ENCODE measurements at places on chromosomes 7 and 10.

DNA sequence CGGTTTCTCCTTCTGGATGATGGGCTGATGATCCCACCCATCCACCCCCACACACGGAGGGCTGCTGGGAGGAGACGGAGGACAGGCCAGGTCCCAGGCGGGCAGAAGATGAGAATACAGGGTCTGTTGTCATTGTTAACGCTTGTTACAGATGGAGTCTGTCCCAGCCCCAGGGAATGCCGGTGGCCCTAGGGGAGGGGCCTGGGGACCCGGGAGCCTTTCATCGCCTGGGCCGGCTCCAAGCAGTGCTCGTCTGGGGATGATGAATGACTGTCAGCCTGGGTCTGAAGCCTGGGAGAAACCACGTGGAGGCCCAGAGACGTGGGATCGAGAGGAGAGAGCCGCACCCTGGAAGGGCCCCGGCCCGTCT lies 69.2 kb downstream of the UNCX start:
- no peak for DNase-seq

DNA sequence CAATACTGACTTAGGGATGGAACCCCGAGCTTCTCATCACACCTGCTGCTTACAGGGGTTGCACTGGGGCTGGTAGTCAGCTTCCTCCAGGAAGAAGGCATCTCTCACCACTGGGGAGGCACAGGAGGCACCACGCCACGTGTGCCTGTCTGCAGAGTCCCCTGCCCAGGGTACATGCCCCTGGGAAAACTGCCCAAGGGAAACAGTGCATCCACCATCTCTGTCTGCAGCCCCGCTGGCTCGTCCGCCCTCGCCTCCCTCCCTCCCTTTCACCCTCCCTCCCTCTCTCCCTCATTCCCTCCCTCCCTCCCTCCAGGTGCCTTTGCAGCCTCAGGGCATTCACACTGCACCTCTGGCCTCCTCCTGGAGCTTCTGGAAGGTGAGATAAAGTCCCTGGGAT lies 101.1 kb downstream of the PTPRE start:
- no peak for DNase-seq

DNA sequence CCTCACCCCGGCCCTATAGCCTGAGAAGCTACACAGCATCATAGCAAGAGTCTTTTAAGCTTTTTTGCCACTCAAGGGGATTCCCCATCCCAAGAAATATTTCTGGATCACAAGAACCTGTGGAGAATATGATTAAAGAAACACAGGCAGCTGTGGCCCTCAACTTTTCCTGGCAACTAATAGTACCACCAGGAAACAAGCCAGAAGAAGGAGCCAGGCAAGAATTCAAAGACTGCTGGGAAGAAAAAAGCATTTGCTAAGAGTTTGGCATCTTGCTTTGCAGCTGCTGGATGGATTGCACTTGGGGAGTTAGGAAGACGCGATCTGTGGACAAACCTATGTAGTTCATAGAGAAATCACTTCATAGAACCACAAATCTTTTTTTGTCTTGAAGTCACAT lies 437.8 kb downstream of the PLXDC2 start:
- DNase-seq, result no peak

DNA sequence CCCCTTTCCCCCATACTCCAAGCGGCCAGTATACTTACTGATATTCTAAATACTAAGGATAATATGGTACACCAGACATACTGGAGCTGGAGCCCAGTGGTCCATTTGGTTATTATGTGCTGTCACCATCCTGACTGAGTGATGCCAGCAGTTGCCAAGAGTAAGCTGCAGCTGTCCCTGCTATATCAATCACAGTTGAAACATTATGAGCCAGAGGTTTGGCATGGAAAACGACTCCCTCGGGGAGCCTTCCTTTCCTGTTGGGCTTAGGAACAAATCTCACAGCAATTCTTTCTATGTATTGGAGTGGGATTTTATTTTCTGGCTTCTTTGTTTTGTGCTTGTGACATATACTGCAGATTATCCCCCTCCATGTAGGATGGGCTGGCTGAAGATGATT lies 32.6 kb downstream of the STRIP2 start:
- DNase-seq, result no peak

DNA sequence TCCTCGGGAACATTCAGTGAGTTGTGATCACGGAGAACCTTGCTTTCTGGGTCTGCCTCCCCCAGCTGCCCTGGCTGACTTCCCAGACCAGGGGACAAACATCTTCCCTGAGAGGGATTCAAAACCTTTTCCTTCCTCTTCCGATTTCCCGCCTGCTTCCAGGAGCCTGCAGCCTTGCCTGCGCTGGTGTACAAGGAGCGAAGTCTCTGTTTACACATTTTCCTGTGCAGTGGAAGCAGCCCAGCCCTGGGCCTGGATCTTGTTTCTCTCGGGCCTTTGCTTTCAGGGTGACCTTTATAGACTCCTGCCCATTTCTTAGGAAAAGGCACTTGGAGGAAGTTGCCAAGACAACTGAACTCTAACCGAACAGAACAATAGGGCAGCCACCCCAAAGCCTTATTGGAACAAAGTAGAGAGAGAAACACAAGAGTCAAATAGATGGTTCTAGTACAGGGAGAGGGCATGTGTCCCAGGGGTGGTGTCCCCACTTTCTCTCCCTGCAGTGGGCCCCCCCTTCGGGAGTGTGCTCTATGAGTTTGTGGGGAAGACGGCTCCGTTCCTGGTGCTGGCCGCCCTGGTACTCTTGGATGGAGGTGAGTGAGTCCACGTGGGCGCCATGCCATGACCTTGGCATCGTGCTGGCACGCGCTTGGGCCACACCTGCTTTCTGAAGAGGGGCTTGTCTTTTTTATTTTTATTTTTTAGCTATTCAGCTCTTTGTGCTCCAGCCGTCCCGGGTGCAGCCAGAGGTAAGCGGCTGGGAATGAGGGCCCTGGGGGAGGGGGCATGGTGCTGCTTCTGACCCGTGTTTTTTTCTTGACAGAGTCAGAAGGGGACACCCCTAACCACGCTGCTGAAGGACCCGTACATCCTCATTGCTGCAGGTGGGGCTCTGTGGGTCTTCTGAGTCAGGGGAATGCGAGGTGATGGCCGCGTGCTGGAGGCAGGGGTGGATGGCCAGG lies 14.1 kb downstream of the SLC18A2 start:
- no peak for DNase-seq

DNA sequence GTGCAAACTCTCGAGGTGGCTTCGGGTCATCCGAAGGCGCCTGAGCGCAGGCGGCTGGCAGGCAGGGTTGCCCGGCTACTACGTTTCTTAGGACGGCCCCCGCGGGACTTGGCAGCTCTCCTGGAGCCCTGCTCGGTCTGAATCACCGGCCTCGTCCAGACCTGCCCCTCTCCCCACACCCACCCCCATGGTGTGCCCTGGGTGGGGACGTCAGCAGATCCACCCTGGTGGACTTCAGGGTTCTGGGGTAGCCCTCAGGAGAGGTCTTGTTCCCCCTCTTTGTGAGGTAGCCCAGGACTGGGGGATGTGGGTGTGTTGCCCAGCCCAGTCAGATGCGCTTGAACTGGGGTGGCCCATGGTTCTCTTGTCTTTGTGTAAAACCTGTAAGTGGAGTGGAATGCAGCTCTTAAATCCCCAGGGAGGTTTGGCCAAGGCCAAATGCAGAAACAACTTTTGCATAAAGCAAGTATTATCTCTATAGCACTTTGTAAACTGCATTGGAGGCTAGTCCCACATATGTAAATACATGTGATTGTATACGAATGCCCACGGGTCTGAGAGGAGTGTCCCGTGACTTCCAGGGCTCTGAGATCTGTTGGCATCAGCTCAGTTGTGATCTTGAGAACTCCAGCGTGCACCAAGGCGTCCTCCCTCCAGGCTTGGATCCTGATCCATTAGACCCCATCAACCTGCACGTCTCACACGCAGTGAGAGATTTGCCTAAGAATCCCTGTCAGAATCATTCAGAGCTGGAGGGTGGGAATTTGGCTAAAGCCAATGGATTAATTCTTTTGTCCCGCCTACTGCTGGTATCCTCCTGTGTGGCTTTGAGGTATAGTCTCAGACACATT lies 1.8 kb downstream of the PFKFB3 start:
- DNase-seq, result no peak

- DNase-seq, result no peak
These were observed 111.7 kb downstream of the PARP12 start for GRCh38 chr7:139950881-139951525.

- DNase-seq, result no peak
These were observed 3.5 kb downstream of the ASB13 start for GRCh38 chr10:5662708-5663579.

DNA sequence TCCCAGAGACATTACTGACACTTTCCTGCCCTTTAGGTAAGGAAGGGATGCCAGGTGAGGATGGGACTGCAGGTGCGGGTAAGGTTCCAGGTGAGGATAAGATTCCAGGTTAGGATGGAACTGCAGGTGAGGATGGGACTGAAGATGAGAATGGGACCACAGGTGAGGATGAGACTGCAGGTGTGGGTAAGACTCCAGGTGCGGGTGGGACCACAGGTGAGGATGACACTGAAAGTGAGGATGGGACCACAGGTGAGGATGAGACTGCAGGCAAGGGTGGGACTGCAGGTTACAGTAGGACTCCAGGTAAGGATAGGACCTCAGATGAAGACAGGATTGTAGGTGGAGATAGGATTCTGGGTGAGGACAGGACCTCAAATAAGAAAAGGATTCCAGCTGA lies 322.3 kb downstream of the WDR37 start:
- DNase-seq, result no peak

DNA sequence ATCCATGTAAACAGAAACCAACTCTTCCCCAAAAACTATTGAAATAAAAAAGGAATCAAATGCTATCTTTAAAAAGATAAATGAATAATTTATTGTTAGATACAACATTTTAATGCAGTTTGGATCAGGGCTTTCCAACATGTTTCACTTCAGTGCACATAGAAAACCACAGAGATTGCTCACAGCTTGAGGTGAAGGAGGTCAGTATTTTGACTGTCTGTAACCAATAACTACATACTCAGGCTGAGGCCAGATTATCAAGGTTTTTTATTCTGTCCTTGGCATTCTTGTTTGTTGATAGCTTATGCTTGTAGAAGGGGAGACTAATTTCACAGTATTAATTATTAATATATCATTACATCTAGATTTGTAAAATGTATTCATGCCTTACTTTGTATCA lies 195.5 kb downstream of the PRKG1 start:
- no peak for DNase-seq

GRCh38 chr7:935164-935873 lies 19.2 kb downstream of the ADAP1 start:
- DNase-seq, result no peak

All from stimulated activated naive CD4-positive, alpha-beta T cell (primary cell).